ENCODE measurements at places on chromosomes 1 and 21. TPM values are rescaled to one million over a fixed set of nuclear protein-coding genes. Genes with fewer than 3 reads are reported as not detected.

DNA sequence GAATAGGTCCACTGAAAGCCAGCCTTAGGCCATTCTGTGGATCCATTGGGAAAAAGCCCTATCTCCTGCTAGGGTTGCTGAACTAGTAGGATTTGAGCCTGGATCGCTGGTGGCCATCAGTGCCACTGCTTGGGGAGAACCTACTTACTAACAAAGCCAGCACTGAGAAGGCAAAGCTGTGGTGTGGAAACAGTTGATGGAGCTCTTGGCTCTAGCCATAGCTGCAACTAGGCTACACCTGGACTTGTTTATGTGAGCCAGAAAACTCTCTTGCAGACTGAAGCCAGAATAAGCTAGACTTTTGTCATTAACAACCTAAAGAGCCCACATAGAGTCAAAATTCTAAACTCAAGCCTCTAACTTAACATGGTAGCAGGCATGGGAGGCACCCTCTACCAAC is 20.7 kb downstream of the DAB1 start:
- no peak for DNase-seq

Gene CACNA1S
- total RNA-seq = not detected

Gene IGSF9
- 13.8 TPM for total RNA-seq

Gene C1QB
- 92.9 TPM for total RNA-seq

Gene FHL3
- total RNA-seq = 18.2 TPM

GRCh38 chr1:177001556-177001955 is 163.0 kb downstream of the ASTN1 start:
- DNase-seq = no peak

DNA sequence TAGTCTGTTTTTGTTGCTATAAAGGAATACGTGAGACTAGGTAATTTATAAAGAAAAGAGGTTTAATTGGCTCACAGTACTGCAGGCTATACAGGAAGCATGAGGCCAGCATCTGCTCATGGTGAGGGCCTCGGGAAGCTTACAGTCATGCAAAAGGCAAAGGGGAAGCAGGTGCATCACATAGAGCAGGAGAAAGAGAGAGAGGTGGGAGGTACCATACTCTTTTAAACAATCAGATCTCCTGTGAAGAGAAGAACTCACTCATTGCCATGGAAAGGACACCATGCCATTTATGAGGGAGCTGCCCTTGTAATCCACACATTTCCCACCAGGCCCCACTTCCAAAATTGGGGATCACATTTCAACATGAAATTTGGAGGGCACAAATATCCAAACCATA is 12.7 kb downstream of the PPP1R12B start:
- DNase-seq = no peak

- DNase-seq = no peak
Measured at GRCh38 chr1:89274411-89274857, 1.8 kb upstream of the GBP5 start.

DNA sequence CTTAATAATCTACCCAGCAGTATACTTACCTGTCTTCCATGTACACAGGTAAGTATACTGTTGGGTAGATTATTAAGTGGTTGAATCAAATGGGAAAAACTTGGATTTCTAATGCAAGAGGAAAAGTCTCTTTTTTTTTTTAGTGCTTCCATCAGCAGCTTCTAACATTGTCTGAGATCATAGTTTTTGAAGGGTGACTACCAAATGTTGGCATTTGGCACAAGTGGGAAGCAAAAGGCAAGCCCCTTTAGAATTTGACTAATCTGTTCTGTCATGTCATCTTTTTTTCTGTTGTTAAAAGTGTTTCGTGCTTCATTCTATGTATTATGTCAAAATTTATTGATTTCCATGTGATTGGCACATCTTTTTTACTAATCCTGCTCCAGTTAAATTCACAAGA is 547 bp downstream of the FMO1 start:
- DNase-seq = no peak

- no peak for DNase-seq
Measured at GRCh38 chr1:60599574-60599973, 482.8 kb upstream of the NFIA start.

DNA sequence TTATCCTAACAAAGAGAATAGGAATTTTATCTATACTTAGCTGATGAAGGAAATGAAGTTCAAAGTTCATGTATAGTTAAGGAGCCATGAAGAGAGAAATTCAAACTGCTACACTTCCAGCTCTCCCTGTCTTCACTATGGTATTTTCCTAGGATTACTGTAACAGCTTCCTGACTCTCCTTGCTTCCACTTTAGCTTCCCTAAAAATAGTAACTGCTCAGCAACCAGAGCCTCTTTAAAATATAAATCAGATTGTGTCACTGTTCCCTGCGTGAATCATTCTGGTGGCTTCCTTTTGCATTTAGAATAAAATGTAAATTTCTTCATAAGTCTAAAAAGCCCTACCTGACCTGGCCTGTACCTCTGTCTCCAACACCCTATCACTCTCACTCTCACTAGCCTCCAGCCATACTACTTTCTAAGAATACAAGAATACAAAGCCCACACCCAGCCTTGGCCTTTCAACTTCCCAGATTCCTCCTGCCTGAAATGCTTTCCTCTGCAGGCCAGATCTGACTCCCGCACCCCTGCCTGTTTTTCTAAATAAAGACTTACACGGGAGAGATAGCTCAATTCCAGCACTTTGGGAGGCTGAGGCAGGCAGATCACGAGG is 30.5 kb downstream of the OR10J1 start:
- DNase-seq = no peak

DNA sequence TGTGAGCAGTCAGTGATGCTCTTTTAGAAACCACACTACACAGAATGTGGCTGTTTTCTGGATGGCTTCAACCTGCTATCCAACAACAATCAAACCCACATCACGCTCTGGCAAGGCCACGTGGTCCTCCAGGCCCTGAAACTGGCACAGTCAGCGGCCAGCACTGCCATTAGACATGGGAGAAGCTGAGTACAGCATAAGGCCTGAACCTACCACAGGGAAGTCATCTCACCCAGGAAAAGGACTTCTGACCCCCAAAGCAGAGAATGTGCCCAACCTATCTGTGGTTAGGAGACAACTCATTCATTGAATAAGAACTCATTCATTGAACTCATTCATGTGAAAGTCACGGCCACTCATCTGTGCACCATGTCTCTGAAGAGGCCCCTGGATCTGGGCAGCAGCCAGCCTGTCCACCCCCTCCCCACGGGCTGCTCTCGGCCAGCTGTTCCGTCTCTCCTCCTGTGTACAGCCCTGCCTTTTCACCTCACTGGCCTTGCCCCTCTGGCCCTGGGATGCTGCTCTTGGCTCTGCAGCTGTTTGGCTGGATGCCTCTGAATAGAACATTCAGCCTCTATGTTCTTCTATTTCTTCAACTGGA is 41.1 kb downstream of the C1orf198 start:
- no peak for DNase-seq

DNA sequence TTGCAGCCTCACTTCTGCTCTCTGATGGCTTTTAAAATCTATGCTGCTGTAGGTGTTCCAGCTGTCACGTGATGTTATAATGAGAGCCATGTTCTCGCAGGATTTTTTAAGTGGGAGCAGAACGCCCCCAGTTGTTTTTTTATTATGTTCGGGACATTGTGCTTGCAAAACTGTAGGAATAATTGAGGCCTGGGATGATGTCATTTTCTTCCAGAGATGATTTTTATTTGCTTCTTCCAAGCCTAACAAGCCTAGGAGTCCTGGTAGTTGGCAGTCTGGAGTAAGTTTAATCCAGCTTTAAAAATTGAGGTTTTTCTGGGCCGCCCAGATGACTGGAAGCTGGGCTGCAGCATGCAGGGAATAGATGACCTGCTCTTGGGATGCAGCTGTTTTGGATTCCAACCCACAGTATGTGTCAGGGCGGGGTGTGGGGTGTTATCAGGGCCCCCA is 34.6 kb upstream of the CHIT1 start:
- DNase-seq = no peak

- no peak for DNase-seq
Measured at GRCh38 chr1:165138960-165139359, 217.6 kb downstream of the LMX1A start.

- DNase-seq = no peak
Measured at GRCh38 chr1:197982256-197982655, 65.1 kb downstream of the LHX9 start.

Gene SYT11
- 11.3 TPM for total RNA-seq

DNA sequence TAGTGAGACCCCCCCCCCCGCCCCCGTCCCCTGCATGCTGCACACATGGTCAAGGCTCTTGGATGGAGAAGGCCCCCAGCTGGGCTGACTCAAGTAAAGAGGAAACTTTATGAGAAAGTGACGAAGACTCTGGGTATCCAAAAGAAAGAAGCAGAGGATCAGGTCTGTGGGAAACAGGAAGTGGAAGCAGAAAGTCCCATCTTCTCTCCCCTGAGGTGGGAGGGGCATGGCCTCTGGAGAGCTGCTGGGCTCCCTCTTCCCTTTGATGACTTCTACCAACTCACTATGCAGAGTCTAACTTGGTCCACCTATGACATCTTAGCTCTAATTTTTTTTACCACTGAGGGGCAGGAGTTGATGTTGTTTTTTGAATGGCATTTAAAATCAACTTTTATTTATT is 42.7 kb upstream of the LIN9 start:
- DNase-seq = no peak

- DNase-seq = no peak
Measured at GRCh38 chr1:179341943-179342547, 23.7 kb upstream of the AXDND1 start.

DNA sequence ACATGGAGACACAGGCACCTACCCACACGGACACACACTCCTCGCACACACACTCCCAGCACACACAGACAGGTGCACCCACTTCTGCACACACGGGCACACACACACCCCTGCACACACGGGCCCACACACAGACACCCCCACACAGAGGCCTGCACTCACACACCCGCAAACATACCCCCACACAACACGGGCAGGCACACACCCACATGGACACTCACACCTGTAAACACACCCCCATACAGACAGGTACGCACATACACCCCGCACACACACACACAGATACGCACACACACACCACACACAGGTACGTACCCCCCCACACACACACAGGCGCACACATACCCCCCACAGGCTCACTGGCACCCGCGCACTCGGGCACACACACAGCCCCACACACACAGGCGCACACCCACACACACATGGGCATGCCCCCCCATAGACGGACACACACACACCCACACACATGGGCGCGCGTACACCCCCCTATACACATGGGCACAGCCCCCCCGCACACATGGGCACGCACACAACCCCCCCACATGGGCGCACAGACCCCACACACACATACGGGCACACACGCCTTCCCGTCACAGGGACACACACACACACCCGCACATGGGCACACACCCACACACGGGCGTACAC is 6.1 kb downstream of the ATAD3A start:
- DNase-seq = no peak

Gene APOBEC4
- not detected for total RNA-seq

Gene KRTAP12-2
- not detected for total RNA-seq

Gene TRABD2B
- 4.6 TPM for total RNA-seq

DNA sequence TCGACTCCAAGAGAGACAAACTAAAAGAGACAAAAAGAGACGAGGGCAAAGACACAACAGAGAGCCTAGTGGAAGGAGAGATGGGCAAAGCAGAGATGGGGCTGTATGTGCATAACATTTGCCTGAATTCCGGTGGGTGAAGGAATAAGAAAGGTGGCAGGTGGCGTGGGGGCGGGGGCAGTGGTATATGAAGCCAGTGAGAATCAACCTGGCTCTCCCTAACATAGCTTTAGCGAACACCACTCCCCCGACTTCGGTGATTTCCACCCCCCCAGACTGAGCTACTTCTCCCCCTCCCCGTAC is 1.1 kb downstream of the INKA2 start:
- DNase-seq = no peak

DNA sequence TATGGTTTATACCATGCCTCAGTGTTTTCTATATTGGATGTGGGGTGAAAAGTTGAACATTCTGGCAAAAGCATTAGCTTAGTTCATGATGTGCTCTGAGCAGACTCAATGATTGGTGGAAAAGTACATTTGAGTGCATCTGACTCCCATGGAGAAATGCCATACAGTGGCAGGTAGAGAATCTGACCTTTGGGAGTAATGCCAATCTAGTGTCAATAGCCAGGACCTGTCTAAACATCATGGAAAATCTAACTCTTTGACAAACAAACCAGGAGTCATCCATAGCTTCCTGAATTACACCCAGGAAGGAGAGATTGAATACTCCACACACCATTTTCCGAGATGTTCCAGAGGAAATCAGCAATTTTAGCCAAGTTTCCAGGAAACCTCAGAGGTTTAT is 51.0 kb downstream of the XCL1 start:
- no peak for DNase-seq
